NCI-H1417 treated with DMSO at 0.1 percent for 48 hours (cell line): ENCODE measurements at places on chromosomes 13 and 19.

DNA sequence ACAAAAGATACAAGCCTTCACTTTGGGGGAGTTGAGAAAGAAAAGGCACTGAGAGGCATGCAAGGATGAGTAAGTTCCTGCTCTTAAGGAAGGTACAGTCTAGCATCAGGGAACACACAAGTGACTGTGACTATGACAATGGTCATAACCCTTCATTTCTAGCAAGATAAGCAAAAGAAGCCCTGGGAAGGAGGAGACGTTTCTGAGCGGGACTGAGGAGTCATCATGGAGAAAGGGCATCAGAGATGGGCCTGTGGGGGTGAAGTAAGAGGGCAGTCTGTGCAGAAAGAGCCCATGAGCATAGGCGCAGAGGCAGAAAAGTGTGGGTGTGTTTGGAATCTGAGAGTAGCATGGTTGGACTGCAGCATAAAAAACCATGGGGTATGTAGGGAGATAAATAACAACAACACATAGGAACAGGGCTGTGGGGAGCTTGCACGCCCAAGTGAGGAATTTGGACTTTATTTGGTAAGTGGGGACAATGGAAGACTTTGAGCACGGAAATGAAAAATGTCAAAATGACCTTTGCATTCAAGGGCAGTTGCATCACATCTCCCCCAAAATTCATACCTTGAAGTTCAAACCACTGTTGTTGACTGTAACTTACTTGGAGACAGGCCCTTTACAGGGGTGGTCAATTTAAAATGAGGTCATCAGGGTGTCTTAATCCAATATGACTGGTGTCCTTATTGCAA is 86.7 kb downstream of the MBNL2 start:
- DNase-seq: no peak

GRCh38 chr13:66048888-66049287 is 1181.2 kb downstream of the PCDH9 start:
- no peak for DNase-seq

DNA sequence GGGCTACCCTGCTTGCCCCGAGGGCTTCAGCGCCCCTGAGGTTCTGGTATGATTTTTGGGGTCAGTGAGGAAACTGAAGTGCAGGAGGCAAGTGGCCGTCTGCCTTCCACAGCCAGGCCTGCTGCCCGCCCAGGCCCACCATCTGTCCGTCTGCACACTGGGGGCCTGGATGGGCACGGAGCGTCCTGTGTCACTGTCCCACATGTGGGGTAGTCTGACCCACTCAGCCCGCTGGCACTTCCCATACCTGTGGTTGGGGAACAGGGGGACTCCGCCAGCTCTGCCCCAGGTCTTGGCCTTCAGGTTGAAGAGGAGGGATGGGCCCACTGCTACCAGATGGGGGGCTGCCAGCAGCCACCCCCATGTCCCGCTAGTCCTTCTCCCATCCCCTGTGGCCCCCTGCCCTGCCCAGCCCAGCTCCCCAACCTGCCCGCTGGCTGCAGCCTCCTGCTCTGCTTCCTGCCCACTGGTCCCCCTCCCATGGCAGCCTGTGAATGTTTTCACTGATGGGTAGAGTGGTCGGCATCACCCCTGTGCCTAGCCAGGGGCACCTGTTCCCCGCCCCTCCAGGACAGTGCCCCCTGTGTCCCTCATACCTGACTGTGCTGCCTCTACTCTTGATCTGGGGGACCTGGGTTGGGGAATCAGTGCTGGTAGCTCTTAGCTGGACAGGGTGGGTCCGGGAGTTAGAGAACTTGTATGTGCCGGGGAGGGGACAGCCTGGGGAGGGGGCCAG is 9.5 kb downstream of the PIAS4 start:
- DNase-seq: no peak

- no peak for DNase-seq
These were observed 412.2 kb upstream of the TSHZ3 start for GRCh38 chr19:31761281-31761913.

DNA sequence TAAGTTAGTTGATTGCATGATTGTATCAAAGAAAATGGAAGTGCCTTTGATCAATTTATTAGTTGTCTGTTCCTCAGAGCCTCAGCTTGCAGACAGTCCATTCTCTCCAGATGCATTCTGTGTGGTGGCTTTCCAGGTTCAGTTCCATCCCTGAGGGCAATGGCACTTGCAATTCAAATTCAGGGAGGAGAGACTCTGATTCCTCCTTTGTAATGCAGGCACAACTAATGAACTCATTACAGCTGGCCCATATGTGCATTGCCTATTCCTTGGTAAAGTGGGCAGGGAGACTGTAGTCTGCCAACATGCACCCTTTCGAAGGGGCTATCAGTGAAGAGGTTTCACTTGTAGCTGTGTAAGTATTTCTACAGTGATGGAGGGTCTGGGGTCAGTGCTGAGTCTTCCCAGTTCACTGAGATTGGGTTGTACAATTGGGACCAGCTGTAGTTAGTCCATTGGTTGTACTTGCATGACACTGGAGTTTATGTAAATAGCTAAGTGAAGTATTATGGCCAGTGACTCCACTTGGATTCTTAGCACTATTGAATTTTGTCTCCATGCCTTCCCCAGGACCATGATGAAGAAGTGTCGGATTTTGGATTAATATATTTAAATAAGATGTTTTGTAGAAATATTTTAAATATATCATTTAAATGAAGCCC is 401.7 kb downstream of the GPC6 start:
- DNase-seq: no peak

GRCh38 chr13:103099722-103100293 is 33.6 kb upstream of the SLC10A2 start:
- no peak for DNase-seq

DNA sequence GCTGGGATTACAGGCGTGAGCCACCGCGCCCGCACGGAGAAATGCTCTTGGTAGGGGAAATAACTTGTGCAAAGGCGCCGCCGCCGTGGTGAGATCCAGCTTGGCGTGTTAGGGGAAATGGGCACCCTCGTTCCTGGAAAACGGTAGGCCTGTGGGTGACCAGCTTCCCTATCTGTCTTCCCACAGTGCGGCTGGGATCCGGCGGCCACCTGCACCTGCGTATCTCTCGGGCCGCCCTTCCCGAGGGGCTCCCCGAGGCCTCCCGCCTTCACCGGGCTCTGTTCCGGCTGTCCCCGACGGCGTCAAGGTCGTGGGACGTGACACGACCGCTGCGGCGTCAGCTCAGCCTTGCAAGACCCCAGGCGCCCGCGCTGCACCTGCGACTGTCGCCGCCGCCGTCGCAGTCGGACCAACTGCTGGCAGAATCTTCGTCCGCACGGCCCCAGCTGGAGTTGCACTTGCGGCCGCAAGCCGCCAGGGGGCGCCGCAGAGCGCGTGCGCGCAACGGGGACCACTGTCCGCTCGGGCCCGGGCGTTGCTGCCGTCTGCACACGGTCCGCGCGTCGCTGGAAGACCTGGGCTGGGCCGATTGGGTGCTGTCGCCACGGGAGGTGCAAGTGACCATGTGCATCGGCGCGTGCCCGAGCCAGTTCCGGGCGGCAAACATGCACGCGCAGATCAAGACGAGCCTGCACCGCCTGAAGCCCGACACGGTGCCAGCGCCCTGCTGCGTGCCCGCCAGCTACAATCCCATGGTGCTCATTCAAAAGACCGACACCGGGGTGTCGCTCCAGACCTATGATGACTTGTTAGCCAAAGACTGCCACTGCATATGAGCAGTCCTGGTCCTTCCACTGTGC is 2.4 kb downstream of the GDF15 start:
- DNase-seq: no peak

DNA sequence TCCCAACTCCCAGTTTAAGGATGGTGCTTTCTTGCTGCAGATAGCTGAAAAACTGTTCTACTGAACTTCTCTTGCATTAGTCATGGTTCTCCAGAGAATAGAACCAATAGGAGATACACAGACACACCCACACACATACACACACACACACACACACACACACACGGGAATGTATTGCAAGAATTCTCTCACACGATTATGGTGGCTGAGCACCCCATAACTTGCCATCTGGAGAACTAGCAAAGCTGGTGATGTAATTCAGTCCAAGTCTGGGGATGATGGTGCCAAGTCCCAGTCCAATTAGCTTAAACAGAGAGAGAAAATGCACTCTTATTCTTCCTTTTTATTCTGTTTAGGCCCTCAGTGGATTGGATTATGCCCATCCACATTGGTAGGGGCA is 643.9 kb downstream of the DIAPH3 start:
- no peak for DNase-seq

DNA sequence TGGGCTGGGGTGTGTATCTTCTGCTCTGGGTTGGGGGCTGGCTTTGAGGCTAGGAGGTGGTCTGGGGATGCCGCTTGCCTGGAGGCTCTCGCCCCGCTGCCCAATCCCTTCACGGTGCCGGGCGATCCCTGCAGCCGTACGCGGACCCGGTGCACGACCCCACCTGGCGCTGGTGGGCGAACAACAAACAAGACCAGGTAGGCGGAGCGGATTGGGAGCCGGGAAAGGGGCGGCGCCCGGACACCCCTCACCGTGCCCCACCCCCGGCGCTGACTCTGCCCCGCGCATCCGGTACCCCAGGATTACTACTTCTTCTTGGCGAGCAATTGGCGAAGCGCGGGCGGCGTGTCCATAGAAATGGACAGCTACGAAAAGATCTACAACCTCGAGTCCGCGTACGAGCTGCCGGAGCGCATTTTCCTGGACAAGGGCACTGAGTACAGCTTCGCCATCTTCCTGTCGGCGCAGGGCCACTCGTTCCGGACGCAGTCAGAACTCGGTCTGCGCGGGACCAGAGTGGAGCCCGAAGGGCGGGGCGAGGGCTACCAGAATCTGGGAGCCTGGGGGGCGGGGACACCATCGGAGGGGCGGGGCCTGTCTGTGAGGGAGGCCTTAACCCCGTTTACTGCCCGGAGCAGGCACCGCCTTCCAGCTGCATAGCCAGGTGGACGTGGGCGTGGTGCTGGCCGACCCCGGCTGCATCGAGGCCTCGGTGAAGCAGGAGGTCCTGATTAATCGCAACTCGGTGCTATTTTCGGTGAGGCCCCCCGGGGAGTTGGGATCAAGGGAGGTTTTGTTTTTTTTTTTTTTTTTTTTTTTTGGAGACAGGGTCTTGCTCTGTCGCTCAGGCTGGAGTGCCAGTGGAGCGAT is 12.1 kb upstream of the PSMD8 start:
- DNase-seq: no peak

DNA sequence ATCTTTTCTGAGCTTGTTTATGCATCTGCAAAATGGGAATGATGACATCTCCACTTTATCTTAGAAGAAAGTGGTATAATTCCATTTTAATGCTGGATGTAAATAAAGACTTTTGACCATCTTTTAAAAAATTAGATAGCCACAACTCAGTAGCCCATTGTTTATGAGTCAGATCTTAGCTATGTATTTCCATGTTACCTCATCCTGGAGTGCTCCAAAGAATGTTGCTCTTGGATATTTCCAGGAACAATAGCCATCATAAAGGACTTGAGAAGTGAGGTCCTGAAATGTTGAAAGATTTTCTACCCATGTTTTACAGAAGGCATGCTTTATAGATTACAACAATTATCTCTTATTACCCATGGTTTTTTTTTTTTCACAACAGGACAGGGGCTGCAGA is 229.3 kb upstream of the EDNRB start:
- DNase-seq: no peak

- DNase-seq: no peak
These were observed 15.9 kb upstream of the IZUMO2 start for GRCh38 chr19:50178859-50179537.

DNA sequence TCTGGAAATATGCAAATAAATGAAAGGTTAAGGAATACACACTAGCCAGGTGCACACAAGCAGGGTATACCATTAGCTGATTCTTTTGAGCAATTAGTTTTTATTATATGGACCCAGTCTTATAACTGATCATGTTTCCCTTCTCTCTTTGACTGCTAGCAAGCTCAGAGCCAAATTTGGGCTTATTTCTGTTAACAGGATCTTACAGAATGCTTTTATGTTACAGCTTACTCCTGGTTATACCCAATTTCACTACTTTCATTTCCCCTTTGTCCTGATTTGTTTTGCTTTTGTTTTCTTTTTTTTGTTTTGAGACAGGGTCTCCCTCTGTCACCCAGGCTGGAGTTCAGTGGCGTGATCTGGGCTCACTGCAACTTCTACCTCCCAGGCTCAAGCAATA is 12.9 kb upstream of the TPT1 start:
- DNase-seq: no peak

DNA sequence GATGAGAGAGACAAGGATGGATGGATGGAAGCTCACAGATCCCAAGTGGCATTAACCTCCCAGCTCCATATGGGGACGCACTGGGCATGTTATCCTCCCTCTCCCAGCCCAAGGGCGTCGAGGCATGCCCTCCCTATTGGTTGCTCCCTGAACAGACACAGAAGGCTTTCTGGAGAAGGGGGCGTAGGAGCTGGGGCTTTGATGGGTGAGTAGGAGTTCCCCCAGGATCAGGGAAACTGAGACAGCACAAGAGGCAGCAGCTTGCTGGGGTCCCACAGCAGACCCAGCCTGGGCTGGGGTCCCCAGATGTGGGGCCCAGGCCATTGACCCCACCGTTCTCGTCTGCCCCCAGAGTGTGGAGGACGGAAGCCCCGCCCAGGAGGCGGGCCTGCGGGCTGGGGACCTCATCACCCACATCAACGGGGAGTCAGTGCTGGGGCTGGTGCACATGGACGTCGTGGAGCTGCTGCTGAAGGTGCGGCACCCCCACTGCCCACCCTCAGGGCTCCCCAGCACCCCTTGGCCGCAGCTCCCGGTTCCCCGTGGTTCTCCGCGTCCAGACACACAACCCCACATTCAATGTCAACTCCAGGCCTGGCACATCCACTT is 7.5 kb upstream of the PIK3R2 start:
- no peak for DNase-seq

DNA sequence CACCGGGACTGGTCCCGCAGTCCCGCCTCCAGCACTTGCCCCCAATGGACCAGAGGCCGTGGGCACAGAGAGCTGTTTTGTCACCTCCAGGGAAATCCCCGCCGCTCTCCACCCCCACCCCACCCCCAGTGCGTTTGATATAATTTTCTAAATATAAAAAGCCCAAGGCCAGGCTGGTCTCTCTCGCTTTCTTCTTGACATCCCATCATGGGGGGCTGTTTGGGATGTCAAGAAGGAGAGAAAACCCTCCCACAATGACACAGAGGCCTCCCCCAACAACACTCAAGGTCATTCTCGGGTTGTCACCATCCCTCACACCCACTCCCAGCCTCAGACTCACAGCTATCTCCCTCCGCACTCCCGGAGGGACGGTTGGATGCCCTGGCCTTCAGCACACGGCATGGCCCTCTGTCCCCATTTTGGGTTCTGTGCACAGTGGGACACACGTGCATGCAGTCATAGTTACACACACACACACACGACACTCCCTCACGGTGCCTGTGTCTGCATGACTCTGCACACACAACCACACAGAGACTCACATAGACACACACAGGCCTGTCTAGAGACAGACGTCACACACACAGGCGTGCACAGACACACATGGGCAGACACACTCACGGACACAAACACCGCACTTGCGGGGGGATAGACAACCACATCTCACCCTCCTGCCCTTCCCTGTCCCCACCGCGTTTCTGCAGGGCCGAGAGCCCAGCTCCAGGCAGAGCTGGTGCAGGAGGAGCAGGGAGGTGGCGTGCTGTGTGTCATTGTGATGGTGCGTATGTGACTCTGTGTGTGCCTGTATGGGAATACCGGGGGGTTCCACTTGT is 4.8 kb upstream of the NFIC start:
- DNase-seq: no peak
